ENCODE measurements at places on chromosomes 7 and 10.

GRCh38 chr10:33897291-33897752 is 562.9 kb upstream of the NRP1 start:
- no peak for DNase-seq

DNA sequence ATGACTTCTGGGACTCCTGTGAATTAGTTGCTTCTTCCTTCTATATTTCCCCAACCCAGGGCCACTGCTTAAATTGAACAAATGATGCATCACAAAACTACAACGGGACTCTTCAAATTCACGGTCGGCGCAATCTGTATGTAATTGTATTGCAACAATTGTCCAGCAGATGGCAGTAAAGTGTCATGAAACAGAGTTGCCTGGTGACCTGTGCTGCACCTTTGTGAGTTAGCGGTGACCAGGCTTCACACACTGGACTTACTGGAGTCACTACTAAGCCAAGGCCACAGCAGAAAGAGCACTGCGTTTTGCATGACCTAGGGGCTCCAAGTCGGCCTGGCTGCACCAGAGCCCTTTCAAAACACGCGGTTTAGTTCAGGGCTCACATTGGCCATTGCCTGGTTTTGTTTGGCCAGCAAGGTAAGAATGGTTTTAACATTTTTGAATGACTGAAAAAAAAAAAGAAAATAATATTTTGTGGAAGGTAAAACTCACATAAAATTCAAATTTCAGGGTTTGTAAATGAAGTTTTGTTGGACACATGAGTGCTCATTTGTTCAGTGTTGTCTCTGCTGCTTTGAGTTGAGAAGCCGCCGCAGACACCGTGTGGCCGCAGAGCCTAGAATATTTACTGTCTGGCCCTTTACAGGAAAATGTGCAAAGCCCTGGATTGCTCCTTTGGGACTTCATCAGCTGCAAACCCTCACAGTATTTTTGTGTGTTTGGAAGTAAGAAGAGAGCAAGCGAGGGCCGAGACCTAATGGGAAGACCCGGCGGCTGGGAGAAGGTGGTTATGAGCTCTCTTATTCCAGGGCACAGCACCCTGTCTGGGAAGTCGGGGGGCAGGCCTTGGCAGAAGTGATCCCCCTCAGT is 23.2 kb upstream of the ZNF32 start:
- peak; percentile 39 for DNase-seq

GRCh38 chr10:114487815-114488536 is 83.7 kb upstream of the AFAP1L2 start:
- no peak for DNase-seq

GRCh38 chr7:149772956-149773434 is 393 bp downstream of the ZNF467 start:
- no peak for DNase-seq

- no peak for DNase-seq
Measured at GRCh38 chr7:71221049-71221448, 89.1 kb downstream of the GALNT17 start.

- no peak for DNase-seq
Measured at GRCh38 chr7:3861386-3861785, 560.3 kb downstream of the SDK1 start.

Data from NCI-H1930 (cell line).